Ascending aorta (tissue), 2 donors: ENCODE measurements at places on chromosomes 7 and 10.

DNA sequence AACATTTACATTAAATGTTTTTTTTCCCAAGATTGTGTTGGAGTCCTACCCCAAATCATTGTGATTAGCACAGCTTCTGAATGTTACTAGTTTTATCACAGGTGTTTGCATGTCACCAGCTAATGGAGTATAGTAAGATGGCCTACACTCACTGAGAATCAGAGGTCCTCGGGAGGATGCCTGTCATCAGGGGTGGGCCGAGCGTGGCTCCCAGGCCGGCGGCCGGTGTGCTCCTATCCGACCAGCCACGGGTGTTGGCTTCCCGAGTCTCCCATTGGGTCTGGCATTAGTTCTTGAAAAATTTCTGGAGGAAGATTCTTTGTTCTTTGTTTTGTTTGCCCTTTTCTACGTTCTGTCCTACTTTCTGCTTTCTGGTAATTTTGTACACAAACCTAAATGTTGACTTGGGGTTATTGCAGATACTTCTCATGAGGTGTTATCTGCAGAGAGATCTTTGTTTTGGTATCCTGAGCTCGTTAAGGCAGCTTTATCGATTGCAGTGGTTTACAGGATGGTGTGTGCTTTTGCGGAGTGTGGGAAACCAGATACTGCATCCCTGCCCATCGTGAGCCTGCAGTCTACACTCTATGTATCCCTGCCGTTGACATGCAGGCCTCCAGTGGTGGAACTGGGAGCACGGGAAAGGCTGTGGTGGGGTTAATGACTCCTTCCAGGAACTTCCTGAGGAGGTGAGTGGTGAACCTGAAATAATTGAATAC, 67.3 kb upstream of the DNAJB6 start:
- peak; percentile 53 for DNase-seq

- DNase-seq: no peak
Measured at GRCh38 chr7:44141221-44141850, at the start of gene MYL7. Gene MYL7, minus strand, starts transcription at chr7:44141332. Its CDS starts 27 bp downstream, at chr7:44141305.

DNA sequence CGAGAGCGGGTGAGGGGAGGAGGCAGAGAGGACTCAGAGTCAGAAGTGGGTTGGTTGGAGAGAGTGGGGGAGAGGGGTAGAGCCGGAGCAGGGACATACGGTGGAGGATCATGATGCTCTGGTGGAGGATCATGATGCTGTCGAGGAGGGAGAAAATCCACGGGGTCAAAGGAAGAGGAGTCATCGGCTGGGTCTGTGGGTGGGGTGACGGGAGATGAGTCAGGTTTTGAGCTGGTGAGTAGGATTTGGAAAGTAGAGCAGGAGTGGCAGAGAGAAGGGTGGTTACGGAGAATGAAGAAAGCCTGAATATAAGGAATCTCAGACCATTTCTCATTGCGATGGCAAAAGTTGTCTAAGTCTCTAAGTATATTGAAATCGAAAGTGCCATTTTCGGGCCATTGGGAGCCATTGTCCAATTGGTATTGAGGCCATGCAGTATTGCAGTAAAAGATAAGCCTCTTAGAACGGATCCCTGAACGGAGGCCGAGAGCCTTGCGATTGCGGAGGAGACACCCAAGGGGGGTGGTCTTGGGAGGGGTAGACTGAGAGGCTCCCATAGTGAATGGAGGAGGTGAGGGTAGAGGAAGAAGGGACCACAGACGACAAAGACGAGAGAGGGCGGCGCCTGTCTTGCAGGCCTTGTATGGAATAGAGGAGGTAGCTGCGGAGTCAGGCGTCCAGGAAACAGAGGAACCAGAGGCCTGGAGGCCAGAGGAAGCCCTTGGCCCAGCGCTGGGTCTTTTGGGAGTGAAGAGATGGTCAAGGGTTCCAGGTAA, 23.8 kb downstream of the SCIN start:
- DNase-seq: no peak

GRCh38 chr10:48748573-48748972, 63.9 kb downstream of the WDFY4 start:
- no peak for DNase-seq

DNA sequence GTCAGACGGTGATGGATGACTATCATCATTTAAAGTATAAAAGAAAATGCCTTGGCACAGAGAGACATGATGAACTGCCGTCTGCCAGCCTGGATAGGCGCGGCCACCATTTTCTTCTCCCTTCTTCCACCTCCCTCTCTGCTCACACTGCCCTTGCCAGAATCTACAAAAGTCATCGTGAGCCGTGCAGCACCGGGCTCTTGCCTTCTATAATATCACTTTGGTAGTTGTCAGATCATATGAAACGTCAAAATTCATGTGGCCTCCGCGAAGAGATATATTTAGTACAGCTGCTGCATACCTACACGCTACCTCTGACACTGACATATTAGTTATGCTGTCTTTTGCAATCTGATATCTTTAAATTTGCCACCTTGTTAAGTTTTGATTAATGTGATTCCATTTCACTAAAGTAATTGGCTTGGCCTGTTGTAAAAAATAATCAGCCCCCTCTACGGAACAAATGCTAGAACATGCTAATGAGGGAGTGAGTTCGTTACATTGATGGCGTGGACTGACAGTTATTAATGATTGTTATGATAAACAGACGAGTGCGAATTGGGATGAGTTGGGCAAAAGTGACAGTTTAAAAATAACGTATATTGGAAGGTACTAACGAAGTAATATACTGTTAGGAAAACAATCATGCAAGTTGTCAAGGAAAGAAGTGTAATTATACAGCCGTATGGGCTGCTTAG, 214.9 kb downstream of the LRMDA start:
- DNase-seq: no peak

DNA sequence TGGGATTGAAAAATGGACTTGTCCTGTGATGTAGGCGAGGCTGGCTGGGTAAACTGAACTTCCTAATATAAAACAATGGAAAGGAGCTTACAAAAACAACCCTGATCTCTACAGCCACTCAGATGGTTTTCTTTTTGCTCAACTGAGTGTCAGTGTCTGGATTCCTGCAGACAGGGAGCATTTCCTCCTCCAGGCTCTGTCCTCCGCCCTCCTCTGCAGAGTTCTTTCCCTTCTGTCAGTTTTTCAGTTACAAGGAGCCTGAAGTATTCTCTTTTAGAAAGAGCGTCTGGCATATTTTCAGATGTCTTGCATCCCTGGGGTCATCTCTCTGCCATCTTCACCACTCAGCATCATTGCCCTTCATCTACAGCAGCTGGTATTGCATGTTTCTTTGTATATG, 50.0 kb upstream of the PITRM1 start:
- DNase-seq: no peak

GRCh38 chr10:30182191-30183054, 123.0 kb upstream of the JCAD start:
- no peak for DNase-seq

DNA sequence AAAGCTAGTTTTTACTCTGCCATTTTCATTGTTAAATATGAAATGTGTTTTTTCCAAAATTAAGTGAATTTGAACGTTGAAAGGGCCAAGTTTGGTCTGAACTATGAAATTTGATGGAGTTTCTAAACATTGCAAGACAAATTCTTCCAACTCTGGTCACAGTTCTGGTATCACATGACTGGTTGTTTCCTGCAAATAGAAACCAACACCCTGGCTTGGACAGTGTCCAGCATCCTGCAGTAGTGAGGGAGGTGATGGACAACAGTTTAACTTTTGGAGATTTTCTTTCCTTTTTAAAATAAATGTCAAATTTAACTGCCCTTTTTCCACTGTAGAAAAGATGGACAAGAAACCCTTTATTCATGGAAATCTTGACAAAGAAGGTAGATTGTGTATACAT, 54.8 kb upstream of the AGBL3 start:
- DNase-seq: no peak

- no peak for DNase-seq
Measured at GRCh38 chr7:143458263-143458662, 15.0 kb downstream of the TAS2R60 start.

DNA sequence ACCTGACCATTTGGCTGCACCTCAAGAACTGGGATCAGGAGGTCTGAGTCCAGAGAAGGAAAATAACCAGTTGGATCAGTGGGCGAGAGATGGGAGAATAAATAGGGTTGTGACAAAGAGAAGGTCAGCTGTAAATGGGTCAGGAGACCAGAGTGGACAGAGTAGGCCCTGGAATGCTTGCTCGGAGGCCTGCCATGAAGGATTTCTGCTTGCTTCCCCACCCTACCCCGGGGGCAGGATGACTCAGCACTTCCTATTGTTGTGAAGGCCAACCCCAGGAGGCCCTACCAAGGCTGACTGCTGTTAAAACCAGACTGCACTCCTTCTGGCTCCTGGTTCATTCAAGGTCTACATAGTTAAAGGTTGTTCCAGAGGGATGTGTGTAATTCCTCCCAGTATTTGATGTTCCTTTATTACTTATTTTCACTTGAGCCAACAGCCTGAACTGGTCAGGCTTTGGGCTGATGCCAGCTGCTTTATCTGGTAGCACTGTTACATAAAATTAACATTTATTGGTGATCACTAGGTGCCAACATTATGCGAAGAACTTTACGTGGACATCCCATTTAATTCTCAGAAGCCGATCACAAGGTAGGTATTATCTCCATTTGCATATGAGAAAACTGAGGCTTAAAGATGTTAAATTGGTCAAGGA, 27.3 kb upstream of the IFRD1 start:
- DNase-seq: peak; percentile 84

DNA sequence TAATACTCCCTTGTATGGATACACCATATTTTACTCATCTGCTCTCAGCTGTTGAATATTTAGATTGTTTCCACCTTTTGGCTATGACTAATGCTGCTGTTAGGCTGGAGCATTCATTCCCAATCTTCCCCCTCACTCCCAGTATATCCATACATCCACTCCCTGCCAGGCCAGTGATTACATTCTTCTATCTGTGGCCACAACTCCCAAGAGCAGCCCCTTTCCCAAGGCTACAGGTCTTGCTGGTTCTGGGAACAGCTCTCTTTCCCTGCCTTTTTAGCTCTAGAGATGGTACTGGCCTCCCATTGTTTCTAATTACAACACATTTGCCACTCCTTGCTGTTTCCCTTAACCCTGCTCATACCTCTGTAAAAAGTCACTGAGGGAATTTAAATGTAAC, 28.2 kb downstream of the SFR1 start:
- DNase-seq: no peak
